ENCODE measurements at places on chromosomes 12 and 14.

DNA sequence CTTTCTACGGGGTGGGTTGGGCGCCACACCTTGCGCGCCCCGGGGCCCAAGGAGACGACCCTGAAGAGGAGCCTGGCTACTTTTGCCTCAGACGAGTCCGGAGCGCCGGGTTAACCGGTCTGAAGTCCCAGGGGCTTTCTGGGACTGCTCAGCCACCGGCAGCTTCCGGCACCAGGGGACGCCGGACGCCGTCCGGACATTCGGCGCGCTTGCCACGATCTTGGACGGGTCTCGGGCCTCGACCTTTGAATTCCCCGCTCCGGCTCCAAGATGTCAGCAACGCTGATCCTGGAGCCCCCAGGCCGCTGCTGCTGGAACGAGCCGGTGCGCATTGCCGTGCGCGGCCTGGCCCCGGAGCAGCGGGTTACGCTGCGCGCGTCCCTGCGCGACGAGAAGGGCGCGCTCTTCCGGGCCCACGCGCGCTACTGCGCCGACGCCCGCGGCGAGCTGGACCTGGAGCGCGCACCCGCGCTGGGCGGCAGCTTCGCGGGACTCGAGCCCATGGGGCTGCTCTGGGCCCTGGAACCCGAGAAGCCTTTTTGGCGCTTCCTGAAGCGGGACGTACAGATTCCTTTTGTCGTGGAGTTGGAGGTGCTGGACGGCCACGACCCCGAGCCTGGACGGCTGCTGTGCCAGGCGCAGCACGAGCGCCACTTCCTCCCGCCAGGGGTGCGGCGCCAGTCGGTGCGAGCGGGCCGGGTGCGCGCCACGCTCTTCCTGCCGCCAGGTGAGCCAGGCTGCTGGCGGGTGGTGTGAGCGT, at the start of gene ACOT4:
ACOT4 (plus strand) TSS at position 184 of the 760 bp plus-strand sequence; CDS start at position 271, 87 bp downstream.
- DNase-seq: peak; percentile 86

- DNase-seq: no peak
Measured at GRCh38 chr14:64778104-64778754, 74.0 kb downstream of the PLEKHG3 start.

DNA sequence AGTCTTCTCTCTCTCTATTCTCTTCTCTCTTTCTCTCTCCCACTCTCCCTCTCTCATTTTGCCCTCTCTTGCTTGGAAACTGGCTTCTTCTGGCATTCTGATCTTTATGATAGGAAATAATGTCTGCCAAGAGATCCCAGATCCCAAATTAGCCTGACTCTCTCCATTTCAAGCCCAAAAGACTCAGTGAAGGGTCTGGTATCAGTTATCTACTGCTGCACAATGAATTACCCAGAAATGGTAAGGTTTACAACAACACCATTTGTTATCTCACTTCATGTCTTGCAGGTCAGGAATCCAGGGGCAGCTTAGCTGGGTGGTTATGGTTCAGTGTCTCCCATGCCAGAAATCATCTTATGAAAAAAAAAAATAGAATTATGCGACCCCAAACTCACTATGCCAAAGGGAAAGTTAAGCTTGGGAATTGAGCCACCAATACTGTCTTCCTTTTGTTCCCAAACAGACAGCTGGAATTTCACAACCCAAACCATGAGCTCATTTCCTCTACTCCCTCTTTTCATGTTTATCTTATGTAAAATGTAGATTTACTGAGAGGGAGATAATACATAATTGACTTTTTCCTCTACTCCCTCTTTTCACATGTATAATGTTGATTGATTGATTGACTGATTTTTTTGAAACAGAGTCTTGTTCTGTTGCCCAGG, 67.8 kb upstream of the FICD start:
- no peak for DNase-seq

DNA sequence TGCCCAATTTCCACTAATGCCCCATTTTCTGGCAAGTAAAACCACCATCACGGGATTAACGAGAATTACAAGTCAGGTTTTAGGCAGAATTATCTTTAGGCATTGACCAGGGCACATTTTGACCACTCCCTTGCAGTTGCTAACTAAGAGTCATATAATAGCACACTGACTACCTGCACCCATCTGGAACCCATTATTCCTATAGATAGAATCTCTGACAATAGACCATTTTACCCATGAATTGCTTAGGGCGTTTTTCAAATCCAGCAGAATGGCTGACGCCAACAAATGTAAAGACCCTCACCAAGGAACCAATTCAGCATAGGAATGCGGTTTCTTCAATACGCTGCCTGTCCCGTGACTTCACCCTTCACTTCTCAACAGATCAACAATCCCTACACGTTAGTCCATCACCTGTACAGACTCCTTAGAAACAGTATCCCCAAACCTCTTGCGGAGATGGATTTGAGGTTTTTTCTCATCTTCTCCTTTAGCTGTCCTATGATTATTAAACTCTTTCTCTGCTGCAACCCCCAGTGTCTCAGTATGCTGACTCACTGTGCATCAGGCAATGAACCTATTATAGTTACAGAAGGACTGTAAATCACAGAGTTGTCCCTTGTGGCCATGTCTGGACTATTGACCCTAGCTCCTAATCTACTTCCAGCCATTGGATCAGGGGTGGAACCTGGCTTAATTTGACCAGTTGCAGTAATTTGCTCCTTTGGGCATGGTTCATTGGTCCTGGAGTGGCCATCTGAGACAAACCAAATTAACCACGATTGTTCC, 177.3 kb upstream of the PLXNC1 start:
- DNase-seq: no peak

DNA sequence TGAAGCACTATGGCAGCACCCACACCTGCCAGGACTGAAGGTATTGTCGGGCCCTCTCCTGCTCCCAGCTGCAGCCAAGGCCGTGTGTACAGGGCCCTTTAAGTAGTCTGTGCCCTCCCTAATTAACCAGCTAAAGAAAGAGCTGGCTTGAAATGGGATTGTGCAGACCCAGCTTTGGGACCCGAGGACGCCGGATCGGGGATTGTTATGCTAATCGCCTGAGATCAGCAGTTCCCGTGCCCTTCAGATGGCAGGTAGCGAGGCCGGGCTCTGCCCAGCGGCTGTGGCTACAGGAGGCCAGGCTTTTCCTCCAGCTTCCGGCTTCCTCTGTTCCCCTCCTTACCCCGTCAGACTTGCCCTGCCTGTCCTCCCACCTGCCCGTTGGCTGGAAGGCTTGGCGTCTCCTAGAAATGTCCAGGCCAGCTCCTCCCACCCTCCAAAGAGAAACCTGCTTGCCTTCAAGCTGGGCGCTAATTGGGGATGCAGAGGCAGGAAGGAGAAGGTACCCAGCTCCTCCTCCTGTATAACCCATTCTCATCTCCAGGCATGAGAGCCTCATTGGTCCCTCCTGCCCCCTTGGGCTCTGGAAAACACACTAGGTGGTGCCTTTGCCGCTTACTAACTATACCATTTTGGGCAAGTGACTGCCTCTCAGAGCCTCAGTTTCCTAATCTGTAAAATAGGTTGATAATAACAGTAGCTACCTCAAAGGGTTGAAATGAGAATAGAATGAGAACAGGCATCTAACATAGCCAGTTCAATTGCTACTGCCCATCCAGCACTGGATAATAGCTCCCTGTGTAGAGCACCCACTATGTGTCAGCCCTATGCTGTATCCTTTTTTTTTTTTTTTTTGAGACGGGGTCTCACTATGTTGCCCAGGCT, 25.8 kb upstream of the MSI1 start:
- no peak for DNase-seq

GRCh38 chr14:74836251-74836960, 39.5 kb downstream of the PROX2 start:
- DNase-seq: no peak

DNA sequence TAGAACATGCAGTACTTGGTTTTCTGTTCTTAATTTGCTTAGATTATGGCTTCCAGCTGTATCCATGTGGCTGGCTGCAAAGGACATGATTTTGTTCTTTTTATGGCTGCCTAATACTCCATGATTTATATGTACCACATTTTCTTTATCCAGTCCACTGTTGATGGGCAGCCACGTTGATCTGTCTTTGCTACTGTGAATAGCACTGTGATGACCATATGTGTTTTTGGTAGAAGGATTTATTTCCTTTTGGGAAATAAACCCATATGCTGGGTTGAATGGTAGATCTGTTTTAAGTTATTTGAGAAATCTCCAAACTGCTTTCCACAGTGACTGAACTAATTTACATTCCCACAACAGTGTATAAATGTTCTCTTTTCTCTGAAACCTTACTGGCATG, 86.2 kb upstream of the FERMT2 start:
- no peak for DNase-seq

GRCh38 chr12:43291516-43291915, 260.5 kb downstream of the ADAMTS20 start:
- no peak for DNase-seq

DNA sequence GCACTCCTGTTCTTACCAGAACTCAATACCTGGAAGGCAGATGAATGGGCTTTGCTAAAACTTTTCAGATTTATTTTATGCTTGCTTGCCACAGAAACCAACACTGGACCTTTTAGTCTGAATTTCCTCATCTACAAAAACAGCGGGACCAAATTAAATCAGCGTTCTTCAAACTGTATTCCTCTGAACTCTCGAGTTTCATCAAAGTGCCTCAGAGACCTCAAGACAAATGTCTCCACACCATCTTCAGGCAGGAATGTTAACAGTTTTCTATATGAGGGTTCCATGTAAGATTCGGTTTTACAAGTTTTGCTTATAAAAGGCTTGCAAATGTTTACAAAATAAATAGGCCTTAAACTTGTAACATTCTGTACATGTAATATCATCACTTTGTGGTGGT, 74.6 kb downstream of the MED13L start:
- no peak for DNase-seq

DNA sequence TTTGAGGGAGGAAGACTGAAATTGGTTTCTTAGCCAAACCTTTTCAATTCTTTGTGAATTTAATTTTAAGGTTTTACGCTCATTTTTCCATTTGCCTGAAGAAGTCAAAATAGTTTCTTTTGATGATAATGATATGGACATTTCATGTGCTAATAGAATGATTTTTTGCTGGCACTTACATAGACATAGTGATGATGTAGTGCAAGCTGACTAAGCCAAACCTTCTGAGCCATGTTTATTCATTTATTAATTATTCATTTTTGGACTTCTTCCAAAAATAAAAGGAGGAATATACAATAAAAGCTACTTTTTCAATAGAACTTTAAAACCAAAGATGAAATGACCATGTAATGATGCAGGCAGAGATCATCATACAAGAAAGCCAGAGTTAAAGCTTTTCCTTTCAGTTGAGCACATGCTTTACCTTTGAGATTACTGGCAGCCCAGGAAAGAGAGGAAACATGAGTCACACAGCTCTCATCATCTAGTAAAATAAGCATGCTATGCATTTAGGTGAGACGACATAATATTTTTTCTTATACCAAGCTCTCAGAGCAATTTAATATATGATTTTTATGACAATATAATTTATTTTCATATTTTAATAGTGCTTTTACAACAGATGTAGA, 24.8 kb downstream of the KCNA1 start:
- DNase-seq: no peak

GRCh38 chr12:77204083-77204482, 138.7 kb upstream of the E2F7 start:
- DNase-seq: no peak

GRCh38 chr12:116802018-116802417, 63.9 kb downstream of the RNFT2 start:
- no peak for DNase-seq

DNA sequence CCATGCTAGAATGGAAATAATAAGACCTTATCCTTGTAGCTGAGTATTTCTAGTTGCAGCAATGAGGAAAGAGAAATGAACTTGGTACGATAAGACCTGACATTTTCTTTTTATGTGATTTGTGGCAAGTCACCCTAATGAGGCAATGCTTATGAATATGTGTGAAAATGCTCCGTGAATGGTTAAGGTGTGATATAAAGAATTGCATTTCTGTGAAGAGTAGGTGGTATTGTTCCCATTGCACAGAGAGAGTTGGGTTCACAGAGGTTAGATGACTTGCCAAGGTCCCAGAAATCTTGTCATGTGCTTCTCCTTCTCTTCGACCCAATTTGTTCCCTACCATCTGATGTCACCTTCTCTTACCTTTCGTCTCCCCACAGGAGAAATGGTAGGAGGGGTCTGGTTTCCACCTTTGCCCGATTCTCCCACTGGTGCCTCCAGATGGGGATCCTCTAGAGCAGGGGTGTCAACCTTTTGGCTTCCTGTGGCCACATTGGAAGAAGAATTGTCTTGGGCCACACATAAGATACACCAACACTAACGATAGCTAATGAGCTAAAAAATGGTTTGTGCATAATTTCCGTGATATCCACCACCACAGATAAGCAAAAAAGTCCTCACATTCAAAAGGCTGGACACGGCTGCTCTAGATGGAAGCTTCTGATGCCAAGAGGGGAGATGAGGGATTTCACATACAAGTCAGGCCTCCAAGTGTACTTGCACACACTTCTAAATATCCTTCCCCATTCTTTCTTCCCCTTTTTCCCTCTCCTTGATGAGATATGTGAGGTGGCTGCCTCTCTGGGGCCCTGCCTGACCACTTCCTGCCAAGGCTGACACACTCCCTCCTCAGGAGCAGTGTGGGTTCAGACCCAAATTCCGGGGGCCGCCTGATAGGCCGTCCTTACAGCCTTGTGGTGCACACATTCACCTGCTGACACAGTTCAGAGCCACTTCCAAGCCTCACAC, 96.1 kb downstream of the PLXNC1 start:
- peak; percentile 52 for DNase-seq

DNA sequence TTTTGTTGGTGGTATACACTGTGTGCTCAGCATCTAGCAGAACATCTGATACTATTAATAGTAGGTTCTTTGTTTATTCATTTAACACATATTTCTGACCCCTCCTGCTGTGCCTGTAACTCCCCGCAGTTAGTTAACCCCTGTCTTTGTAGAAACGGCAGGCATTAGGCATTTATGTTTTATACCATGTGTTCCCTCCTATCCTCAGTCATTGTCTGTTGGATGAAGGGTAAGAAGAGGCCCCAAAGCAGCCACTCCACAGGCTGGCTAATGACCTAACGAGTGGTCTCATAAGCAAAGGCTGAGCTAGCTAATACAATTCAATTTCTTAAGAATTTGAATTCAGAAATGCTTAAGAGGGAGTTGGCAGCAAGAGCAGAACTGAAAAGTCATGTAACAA, 170.8 kb downstream of the TMX1 start:
- no peak for DNase-seq

Data from GM20000 (cell line).